ENCODE measurements at places on chromosomes 1 and 21.

GRCh38 chr1:204449678-204450280 lies 38.2 kb upstream of the PPP1R15B start:
- DNase-seq = no peak

DNA sequence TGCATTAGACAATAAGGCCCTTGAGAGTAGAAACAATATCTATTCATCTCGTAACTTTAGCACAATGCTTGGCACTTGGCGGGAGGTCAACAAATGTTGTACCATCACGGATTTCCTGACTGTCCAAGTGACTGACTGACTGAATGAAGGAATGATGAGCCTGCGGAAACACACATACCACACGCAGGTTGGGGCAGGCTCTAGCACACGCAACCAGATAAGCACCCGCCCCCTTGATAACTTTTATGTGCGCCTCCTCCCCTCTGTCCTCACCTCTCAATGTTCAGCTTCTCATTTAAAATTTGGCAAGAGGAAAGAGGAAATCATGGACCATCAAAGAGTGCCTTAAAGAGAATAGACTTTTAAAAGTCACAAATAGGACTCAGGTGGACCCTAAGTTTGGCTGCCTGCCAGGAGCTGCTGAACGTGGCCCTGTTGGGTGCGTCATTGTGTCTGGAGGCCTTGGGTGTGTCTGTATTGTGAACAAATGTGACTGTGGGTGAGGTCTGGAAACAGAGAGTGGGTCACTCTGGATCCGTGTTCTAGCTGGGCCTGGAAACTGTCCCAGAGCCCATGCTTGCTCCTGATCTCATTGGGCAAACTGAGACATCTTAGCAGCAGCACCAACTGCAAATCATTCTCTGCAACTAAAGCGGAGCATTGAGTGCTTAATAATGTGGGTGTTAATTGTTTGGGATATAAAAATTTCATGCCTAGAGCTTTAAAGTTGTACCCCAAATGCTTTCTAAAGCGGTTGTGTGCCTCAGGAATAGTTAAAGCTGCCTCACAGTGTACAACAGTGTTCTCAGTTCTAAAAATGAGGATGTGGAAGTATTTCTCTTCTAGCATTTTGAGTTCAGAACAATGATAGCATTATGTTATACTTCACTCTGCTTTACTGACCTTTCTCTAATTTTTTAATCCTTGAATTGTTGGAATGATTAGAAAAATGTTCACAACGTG lies 47.6 kb upstream of the ABCG1 start:
- DNase-seq = no peak

DNA sequence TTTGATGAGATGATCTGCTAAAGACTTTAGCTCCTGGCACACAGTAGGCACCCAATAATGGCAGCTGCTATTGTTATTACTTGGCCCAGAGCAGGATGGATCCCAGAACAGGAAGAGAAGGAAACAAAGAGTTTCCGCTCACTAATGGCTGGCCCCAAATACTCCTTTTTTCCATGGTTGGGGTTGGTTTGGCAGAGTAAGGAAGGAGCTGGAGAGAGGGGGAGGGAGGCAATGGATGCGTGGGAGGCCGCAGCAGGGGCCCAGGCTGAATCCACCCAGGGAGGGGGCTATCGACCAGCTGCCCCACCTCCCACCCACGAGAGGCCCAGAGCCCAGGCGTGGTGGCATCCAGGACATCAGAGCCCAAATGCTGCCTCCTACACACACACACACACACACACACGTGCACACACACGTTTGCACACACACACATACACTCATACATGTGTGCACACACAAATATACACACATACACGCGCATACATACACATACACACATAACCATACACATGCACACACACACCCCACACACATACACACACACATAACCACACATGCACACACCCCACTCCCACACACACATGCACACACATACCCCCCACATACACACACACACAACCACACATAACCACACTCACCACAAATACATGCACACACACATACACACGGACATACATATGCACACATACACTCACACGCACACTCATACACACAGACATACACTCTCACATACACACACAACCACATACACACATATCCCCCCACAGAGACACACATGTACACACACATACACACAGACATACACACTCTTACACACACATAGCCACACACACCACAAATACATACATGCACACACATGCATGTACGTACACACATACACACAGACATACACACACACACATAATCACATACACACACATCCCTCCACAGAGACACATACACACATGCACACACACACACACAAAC lies 25.2 kb downstream of the C1QB start:
- no peak for DNase-seq

DNA sequence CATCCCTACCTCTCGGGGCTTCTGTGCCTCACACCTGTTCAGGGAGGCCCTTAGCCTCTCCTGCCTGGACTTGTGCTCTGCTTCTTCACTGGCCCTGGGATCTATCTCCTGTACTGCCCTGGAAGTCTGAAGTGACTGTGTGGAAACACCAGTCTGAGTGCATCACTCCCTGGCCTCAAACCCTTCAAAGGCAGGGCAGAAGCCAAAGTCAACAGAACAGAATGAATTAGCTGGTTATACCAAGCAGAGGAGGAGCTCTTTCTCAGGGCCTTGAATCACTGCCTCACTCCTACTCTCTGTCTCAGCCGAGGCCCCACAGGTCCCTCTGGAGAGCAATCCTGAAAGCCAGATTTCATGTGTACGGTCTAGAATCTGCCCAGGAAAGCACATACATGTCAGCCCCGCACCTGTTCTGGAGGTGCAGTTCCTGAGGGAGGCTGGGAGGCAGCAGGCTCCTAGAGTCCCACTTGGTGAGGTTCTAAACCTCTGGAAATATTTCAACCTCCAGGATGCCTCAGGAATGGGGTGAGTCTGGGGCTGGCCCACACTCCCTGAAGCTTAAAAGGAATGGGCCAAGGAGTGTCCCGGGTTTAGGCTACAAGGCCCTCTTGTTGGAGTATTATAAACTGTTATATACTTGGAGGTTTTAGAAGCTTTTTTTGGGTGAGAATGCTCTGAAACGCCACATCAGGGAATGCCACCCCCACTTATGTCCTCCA lies 98.3 kb downstream of the ABCA4 start:
- no peak for DNase-seq

GRCh38 chr1:186648613-186649012 lies 31.6 kb downstream of the PTGS2 start:
- no peak for DNase-seq

DNA sequence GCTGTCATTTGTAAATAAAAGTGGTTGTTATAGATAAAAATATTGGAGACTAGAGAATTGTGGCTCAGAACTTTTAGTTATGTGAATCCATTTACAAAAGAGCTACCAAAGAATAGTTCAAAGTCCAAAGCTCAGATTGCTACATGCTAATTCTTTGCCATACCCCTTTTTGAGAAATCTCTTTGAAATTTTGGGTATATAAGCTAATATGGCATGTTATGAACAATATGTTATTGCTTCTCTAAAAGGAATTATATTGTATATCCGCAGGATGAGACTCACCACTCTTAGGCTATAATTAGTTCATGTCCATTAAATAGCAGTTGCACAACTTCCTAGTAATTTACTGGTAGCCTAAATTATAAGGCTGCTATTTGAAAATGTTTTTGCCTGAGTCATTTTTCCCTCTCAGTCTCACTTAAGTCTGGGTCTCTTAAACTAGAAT lies 178.0 kb downstream of the ZNF281 start:
- DNase-seq = no peak

DNA sequence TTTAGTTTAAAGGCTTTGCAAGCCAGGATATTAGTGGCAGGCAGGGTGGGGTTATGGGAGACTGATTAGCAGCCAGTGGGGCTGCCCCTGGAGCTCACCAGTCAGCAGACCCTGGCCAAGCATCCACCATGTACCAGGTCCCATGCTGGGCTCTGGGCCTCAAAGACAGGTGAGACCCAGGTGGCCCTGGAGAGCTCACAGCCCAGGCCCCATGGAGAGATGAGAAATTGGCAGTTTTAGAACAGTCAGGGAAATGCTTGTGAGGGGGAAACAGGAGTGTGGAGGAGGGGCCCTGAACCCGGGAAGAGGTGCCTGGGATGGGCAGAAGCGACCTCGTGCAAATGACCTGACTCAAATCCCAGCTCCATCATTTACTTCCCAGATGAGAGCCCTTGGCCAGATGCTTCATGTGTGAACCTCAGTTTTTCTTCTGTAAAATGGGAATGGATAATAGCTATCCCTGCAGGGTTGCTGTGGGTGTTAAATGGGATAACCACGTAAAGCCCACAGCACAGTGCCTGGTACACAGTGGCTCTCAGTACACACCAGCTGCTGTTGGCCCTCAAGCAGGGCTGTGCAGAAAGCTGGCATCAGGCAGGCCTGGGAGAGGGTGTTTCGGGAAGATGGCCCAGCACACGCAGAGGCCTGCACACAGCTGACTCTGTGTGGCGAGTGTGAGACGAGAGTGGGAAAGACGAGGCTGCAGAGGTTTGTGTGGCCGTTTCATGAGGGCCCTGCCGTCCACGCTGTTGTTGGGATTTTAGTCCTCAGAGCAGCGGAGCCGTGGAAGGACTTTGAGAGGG lies 518.5 kb downstream of the PTPRU start:
- DNase-seq = no peak

- no peak for DNase-seq
Observed at GRCh38 chr1:181219938-181220337, 131.4 kb downstream of the IER5 start.

DNA sequence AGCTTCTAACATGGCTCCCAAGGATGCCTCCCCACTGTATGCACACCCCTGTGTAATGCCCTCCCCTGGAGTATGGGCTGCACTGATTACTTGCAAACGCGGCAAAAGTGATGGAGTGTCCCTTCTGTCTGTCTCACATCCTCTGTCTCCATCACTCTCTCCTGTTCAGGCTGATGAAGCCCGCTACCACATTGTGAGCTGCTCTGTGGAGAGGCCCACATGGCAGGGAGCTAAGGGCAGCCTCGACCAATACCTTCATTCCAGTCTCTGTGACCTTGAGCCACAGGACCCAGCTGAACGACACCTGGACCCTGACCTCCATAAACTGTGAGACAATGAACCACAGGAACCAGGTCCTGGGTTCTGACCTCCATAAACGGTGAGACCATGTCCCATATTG lies 154.1 kb upstream of the ETV3 start:
- DNase-seq = no peak

- no peak for DNase-seq
Observed at GRCh38 chr1:94743862-94744261, 76.3 kb upstream of the SLC44A3 start.

DNA sequence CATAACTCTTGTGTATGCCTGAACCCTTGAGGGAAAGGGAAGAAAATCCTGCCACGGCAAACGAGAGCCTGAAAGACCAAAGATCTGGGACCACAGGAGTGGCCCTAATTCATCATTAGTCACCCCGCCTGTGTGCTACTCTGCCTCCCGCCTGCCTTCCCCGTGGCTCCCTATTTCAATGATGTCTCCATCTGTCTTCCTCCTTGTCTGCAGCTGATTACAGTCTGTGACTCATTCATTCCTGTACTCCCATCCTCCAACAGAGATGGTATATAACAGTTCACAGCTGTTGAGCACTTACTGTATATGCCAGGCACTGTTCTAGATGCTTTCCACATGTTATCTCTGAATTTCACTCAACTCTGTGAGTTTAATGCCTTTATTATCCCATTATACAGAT lies 96.6 kb downstream of the SEC16B start:
- no peak for DNase-seq

DNA sequence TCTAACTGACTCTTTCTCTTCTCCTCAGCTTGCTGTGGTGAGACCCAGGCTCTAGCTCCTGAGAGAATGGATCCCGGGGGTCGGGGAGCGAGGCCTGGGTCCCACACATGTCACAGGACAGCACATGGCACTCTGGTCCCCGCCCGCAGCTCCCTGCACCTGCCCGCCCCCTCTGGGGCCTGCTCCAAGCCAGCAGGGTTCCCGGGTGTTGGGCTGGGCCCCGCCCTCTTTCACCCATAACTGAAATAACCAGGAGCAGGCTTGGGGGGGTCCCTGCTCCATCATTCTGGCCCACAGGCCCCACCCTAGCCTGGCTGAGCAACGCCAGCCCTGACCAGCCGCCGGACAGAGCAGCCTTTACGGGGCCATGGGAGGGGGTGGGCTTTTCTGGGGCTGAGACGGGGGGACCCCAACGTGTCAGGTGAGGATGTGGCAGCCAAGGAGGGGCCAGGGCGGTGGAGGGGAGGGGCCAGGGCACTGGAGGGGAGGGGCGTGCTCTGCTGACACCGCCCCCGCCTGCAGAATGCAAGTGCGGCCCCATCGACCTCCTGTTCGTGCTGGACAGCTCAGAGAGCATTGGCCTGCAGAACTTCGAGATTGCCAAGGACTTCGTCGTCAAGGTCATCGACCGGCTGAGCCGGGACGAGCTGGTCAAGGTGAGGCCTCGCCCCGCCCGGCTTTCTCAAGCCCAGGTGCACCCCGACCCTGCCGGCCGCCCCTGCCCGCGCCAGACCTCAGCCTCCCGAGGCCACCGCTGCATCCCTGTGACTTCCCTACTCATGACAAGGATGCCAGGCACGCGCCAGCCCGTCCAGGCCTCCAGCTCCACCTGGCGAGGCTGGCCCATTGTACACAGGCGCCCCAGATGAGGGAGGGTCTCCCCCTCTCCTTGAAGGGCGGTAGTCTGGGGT lies 19.4 kb downstream of the COL6A1 start:
- DNase-seq = no peak

DNA sequence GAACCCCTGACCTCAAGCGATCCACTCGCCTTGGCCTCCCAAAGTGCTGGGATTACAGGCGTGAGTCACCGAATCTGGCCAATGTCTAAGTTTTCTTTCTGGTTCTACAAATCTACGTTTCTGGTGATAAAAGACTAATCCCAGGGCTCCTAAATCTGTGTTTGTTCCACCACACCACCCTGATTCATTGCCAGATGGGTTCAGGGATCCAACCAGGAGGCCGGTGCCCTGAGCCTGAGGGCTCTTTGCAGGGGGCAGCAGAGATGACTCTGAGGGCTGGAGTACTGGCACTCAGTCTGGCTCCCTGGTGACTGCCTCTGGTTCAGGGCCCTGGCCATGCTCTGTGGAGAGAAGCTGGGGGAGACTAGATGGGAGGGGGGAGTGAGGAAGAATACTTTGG lies 10.5 kb upstream of the OPRD1 start:
- DNase-seq = no peak

GRCh38 chr1:69404486-69404885 lies 163.2 kb upstream of the LRRC7 start:
- DNase-seq = no peak

GRCh38 chr21:33189237-33189636 lies 40.5 kb upstream of the IFNAR2 start:
- DNase-seq = no peak

GRCh38 chr1:220750131-220750515 lies 2.0 kb downstream of the MTARC2 start:
- no peak for DNase-seq

DNA sequence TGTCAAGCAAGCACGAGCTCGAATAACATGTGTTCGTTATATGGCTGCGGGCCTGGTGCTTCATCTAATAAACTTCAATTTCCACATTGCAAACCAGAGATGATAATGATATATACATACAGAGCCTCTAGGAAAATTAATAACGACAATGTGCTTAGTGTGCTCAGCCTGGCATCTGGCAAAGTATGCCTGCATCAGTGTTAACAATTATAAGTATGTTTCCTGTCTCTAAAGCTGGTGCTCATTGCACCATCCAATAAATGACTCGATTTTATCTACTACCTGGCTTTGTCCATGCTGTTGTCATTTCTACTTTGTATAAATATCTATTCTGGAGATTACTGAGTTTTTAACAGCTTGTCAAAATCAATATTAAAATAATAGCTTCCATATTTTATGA lies 1402.6 kb downstream of the MRPL39 start:
- DNase-seq = no peak

GRCh38 chr1:213131851-213132655 lies 81.0 kb downstream of the RPS6KC1 start:
- no peak for DNase-seq

Measured in cerebellar nuclear complex (tissue), 1 donor.